Activated CD4-positive, alpha-beta memory T cell treated with anti-CD3 and anti-CD28 coated beads for 36 hours (primary cell): ENCODE measurements at places on chromosomes 16 and 17.
A peak's percentile ranks its signal among the peaks of the same experiment; 100 is the strongest.

DNA sequence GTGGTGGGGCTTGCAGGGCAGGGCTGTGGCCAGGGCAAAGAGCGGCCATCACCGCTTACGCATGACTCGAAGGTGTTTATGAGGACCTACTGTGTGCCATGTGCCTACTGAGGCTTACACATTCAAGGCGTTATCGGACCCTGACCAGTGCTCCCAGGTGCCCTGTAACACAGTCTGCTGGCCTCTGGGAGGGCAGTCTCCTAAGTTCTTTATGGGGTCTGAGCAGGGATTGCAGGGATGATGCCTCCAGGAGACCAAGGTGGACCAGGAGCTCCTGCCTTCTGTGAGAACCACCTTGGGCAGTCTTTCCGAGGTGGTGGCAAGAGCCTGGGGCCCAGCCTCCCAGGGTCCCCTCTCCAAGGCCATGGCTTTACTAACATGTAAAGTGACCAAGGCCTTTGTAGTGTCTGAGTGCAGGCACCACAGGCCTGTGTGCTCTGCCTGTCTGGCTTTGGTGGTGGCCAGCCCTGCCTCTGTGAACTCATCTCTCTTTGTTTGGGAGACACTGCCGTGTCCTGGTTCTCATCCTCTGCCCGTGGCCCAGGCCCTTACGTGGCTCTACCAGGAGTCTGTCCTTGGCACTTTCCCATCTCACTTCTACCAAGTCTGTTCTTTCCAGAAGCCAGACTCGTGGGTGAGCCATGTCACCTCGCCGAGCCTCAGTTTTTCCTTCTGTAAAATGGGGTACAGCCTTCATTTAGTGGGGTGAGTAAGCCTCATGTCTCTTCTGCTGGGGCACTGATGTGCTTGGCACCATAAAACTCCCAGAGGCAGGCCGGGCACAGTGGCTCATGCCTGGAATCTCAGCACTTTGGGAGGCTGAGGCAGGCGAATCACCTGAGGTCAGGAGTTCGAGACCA is 3.4 kb upstream of the SYNGR2 start:
- DNase-seq: no peak

DNA sequence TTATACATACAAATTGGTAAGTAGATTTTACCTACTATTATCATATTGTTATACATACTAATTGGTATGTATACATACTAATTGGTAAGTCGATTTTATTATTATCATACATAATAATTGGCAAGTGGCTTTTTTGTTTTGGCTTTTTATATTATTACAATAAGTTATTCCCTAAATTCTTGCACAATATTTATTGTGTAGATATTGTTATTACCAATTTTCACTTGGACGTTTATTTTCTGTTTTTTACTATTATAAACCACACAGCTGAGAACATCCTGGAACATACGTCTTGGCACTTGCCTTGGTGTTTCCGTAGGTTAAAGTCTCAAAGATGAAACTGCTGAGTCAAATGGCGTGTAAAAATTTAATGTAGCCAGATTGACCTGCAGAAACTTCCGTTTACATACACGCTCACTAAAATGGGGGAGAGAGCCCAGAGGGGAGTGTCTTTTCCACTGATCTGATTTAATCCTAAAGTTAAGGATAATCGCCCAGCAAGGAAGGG is 18.9 kb downstream of the GNGT2 start:
- DNase-seq: no peak

DNA sequence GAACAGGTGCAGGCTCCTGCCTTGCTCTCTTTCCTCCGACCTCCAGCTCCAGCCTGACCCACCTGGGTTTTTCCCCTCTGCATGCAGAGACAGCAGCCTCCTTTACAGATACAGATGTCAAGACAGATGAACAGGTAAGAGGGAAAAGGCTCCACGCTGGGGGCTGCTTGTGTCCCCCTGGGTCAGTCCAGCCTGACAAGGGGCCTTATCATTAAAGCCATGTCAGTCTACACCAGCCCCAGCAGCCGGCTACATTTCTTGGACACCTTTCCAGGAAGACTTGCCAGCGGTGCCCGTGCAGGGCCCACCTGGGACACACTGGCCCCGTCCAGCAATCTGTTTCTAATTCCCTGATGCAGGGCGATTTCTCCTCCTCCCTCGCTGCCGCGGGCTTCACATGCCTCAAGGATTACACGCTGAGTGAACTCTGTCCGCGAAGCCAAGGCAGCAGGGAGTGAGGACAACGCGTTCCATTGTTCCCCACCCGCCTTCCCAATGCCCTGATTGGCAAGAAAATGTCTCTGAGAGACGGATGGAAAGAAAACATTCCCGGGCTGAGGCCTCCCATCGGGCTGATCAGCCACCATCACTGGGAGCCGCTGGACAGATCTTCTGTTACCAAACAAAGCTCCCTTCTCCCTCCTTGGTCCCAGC is 184.7 kb downstream of the C16orf95 start:
- DNase-seq: no peak

- no peak for DNase-seq
These were observed 34.2 kb upstream of the NOS2 start for GRCh38 chr17:27834571-27834970.

GRCh38 chr16:21654466-21654865 is 2.1 kb upstream of the IGSF6 start:
- DNase-seq: no peak

- DNase-seq: no peak
These were observed 33.3 kb downstream of the TRIM25 start for GRCh38 chr17:56880571-56880970.

- no peak for DNase-seq
These were observed 14.9 kb downstream of the DHX38 start for GRCh38 chr16:72108353-72109102.

DNA sequence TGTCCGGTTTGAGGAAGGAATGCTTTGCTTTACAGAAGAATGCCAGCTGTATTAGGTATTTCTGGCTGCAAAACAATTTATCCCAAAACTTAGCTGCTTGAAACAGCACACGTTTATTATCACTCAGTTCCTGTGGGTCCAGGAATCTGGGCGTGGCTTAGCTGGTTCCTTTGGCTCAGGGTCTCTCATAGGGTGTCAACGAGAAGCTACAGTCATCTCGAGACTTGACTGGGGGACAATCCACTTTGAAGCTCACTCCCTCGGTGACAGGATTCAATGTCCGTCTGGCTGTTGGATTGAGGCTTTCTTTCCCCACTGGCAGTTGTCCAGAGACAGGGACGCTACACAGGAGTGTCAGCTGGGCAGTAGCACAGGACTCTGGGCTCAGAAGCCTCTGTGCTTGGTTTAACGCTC is 9.6 kb upstream of the RHBDF2 start:
- no peak for DNase-seq

DNA sequence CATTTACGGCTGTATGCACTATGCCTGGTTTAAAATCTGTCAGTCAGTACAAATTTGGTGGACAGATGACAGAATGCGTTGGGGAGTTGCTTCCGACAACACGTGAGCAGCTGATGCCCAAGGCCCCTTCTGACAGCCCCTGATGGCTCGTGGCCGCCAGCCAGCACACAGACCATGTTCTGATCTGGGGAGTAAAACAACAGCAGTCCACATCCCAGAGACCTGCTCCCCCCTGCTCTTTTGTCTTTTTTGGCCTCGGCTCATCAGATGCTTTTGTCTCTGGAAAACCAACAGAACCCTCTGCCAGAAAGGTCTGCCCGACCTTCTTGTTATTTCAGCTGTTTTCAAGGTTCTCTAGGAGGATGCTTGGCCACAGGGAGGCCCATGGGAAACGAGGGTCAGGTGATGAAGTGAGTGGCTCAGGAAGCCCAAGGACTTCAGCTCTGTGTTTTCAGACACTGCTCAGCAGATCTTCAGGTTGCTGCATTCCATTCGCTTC is 10.8 kb downstream of the ARSG start:
- DNase-seq: no peak

DNA sequence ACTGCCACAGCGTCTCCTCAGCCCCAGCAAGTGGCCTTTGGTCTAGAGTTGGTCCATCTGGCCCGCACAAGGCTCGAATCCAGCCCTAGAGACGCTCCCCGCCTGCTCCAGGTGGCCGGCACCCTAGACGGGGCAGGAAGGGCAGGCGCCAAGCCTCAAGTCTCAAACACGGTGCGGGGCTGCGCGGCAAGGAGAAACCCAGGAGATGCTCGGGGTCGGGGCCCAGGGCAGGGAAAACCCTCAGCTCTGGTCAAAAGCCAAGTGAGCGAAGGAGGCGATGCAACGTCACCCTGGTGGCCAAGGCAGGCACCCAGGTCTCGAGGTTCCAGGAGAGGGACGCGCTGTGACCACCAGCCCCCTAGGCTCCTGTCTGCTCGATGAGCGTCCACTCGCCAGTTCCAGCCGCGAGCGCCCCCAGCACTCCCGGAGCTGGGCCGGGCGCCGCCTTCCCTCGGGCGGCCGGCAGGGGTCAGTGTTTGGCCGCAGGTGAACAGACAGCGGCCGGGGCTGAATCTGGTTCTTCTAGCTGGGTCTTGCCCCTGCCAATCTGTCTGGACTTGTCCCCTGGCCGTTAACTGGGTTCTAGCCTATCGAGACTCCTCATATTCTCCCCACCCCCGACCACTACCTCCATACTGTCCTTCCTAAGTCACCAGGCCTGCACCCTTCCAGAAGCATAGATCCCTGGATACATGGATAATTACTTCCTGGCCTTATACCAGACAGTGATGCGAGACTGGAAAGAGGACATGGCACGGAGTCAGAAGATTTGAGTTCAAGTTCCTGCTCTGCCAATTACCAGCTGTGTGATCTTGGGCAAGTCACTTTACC is 44.0 kb downstream of the PRAC1 start:
- DNase-seq: peak; percentile 79

DNA sequence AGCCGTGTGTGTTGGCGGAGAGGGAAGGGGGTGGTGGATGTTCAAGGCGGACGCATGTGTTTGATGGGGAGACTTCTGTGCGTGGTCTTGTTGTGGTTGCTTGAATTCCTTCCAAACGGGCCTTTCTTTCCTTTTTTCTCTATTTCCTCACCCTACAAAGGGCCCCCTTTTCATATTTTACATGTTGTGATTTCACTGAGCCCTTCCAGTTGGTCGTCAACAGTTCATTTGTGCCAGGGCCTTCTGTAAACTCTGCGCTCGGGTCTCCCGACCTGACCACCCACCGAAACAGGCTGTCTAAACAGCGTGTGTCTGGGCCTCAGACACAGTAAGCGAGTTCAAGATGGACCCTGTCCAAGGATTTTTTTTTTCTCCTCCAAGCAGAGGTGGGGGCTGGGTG is 228.4 kb downstream of the IRF8 start:
- no peak for DNase-seq

- DNase-seq: no peak
These were observed 70.4 kb upstream of the CLEC18A start for GRCh38 chr16:69880640-69881133.

GRCh38 chr17:16941072-16942036 is 30.6 kb downstream of the TNFRSF13B start:
- DNase-seq: no peak

- DNase-seq: peak; percentile 33
These were observed 99.1 kb downstream of the MYH11 start for GRCh38 chr16:15757630-15758251.

GRCh38 chr16:85872734-85873133 is 26.2 kb upstream of the IRF8 start:
- no peak for DNase-seq

DNA sequence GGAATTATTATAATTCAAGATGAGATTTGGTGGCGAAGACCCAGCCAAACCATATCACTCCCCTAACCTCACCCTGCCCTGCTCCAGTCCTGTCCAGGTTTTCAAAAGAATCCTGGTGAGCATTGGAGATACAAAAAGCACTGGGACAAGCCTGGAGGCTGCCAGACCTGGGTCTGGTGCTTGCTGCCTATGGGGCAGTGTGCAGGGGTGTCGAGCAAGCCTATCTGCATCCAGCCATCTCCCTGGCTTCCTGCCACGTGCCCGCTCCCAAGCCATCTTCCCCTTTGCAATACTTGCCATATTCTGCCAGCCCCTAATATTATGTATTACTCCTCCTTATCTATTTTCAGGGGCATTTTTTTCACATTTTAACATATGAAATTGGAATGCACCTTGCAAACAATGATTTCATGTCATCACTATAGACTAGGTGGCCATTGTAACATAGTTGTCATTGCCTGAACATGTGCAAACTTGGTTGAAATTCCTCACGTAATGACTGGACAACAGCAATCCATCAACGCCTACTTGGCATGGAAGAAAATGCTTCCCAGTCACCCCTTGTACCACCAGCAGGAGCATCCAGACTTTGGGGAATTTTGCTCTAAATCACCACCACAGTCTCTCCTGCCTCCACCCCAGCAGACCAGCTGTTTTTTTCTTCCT is 8.1 kb upstream of the KDM8 start:
- no peak for DNase-seq

DNA sequence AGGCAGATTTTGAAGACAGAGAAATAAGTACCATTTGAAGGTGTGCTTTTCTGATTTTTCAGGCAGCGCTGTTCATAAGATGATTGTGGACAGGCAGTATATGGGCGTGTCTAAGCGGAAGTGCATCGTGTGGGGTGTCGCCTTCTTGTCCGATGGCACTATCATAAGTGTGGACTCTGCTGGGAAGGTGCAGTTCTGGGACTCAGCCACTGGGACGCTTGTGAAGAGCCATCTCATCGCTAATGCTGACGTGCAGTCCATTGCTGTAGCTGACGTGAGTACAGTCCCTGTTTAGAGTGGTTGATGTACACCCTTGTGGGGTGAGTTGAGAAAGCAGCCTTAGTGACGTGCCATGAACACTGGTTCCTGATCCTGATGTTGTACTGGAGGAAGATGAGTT is 10.7 kb downstream of the UTP4 start:
- DNase-seq: no peak

DNA sequence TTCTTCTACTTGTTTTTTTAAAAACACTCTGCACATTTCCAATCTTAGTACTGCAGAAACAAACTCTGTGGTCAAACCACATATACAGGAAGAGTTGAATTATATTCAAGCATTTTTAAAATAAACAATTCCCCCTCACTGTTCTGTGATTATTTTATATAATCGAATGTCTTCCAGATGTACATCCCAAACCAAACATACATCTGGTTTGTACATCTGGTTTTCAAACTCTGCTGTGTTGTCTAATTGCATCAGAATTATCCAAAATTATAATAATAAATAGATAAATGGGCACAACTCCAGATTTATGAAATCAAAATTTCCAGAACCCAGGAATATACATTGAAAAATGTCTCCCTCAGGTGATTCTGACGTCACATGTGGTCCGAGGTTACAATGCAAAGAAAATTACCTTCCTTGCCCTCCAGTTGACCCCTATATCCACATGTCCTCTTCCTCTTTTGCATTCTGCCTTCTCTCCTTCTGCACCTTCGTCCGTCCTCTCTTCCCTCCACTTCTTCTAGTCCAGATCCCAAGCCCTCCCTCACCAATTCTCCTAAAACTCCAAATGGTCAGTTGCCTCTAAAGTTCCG is 13.3 kb upstream of the CCDC144A start:
- no peak for DNase-seq
